Stimulated activated CD4-positive, alpha-beta T cell treated with anti-CD3 and anti-CD28 coated beads, TNF-alpha, amount 100 ng/mL, for 4 hours (primary cell): ENCODE measurements at places on chromosomes 16 and 17.

- DNase-seq = no peak
These were observed 215.5 kb upstream of the RPL38 start for GRCh38 chr17:73987845-73988509.

DNA sequence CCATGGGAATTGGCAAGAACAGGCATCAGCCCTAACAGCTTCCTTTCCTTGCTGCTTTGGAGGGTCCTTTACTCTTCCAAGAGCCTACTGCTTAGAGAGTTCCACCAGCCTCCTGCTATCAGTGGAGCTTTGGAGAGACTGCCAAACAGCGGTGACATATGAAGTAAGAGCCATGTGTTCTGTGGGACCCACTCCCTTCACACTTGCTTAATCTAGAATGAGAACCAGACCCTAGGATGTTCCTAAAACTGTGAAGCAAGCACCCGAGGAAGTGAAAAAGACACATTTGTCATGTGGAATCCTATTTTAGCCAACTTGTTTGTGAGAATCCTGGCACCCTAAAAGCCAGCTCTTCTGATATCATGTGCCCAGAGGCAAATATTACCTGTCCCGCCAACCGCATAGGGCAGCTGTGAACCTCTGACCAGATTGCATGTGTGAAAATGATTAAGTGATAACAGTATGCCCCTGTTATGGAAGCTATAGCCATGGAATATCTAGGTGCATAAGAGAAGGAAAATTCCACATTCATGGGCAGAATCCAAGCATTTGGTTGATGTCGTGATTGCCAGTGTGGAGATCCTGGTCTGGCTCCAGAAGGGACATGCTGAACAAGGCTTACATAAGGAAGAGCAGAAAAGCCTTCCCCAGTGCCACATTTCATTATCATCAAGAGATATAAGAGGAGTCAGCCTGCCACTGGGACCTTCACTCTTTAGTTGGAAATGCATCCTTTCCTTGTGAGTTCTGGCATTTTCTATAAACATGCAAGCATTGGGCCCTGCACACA, 18.7 kb downstream of the RCVRN start:
- DNase-seq = no peak

DNA sequence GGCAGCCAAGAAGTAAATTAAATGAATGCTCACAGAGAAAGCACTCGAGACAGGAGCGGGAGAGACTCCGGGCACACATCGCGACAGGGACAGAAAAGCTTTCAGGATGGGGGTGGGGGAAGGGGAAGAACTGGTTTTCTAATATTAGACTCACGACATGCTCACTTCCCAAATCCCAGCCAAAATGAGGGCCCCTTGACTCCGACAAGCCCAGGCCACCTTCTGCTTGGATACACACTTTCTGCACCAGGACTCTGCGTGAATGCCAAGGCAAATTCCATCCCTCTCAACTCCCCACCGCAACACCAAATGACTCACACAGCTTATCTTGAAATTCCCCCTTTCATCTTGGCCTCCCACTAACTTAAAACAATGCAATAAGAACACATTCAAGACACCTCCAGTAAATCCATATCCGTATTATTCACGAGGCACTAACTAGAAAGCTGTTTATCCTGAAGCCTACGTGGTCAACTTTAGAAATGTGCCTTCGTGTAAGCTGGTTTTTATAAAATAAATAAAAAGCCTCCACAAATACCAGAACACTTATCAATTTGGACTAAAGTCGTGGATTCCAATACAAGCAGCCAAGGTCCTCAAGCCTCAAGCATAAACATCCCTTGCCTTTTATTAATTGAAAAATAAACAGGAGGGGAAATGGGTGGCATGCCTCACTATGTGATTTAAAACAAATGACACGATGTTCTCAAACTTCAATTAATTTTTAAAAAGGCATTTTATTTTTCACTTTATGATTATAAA, 46.1 kb downstream of the NXN start:
- DNase-seq = no peak

GRCh38 chr17:2946144-2946543, 117.3 kb downstream of the OR1D5 start:
- DNase-seq = no peak

- DNase-seq = peak; percentile 35
These were observed 621 bp upstream of the CSHL1 start for GRCh38 chr17:63911657-63912100.

GRCh38 chr17:44307387-44308186, 814 bp upstream of the RUNDC3A start:
- no peak for DNase-seq

- DNase-seq = no peak
These were observed 12.1 kb downstream of the RFWD3 start for GRCh38 chr16:74654536-74655050.

- DNase-seq = no peak
These were observed 23.8 kb upstream of the DOC2B start for GRCh38 chr17:205148-205669.

DNA sequence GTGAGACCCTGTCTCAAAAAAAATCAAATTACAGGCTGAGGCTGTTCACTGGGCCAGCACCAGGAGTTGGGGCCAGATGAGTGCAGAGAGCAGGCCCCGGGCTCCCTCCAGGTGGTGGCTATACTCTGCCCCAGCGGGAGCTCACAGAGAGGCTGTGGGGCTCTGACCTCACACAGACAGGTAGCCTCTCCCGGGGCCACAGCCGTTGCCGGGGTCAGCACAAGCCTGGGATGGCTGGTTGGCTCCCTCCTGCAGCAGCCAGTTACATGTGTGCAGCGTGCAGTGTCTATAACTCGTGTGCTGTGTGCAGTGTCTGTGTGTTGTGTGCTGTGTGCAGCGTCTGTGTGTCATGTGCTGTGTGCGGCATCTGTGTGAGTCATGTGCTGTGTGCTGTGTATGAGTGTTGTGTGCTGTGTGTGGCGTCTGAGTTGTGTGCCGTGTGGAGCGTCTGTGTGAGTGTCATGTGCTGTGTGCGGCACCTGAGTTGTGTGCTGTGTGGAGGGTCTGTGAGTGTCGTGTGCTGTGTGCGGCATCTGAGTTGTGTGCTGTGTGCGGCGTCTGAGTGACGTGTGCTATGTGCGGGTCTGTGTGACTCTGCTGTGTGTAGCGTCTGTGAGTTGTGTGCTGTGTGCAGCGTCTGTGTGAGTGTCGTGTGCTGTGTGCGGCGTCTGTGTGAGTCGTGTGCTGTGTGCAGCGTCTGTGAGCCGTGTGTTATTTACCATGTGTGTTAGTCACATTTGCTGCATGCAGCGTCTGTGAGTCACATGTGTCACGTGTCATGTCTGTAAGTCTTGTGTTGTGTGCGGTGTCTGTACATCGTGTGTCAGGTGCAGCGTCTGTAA, 20.9 kb downstream of the MAPK8IP3 start:
- DNase-seq = no peak

- DNase-seq = no peak
These were observed 349.2 kb upstream of the HSBP1 start for GRCh38 chr16:83458612-83459011.

DNA sequence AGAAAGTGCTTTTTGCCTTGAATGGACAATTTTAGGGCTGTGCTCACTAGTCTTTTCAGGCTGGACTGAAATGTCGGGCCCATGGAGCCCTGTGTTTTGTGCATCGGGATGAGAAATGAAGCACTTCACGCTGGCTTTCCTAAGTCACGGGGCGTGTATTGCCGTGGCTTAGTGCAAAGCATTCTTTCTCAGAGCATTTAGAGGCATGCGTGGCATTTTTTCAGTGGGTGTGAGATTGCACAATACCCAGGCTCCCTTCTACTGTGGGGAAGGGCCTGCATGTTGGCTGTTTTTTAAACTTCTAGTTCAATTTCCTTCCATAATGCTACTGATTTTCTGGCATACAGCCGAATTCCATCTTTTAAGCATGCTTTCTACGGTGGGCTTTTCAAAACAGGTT, 12.6 kb upstream of the POLR3E start:
- no peak for DNase-seq

- DNase-seq = no peak
These were observed 12.4 kb downstream of the IRF8 start for GRCh38 chr16:85911251-85911930.

DNA sequence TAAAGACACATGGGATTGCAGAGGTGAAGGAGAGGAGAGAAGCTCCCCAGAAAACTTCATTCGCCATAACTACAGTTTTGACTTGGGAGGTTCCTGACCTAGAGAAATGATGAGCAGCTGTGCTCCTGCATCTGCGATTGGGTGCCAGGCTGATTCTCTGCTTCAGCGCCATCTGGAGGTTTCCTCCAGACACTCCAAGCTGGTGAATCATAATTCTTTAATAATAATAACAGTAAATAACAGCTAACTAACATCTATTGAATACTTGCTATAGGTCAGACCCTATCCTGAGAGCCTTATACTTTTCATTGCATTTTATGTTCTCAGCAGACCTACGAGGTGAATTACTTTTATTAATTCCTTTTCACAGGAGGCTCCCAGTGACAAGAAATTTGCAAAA, 575.8 kb downstream of the TOX3 start:
- DNase-seq = no peak

GRCh38 chr16:28478506-28479180, 6.5 kb upstream of the NPIPB7 start:
- no peak for DNase-seq

DNA sequence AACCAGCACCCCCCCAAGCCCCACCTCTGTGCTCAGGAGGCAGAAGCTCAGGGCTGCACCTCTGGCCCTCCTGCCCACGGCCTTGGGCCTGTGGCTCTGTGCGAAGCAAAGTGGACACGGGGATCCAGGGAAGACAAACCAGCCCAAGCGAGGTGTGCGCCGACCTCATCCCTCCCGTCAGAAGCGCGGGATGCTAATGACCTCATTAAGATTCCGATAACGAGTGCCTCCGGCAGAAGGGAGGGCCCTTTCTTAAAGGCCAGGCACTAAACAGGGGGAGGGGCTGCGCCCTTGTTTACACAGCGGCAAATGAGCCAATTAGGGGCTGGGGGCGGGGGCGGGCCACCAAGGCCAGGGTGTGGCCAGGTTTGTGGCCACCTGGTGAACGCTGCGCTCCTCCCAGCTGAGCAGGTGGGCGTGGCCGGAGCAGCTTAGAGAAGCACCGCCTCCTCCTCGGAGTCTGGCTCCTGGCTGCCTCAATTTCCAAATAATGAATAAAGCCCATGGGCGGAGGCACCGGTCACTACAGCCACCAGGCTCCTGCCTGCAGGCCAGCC, 3.2 kb downstream of the CBX4 start:
- DNase-seq = no peak

- DNase-seq = no peak
These were observed 23.7 kb upstream of the HLF start for GRCh38 chr17:55241097-55241496.

DNA sequence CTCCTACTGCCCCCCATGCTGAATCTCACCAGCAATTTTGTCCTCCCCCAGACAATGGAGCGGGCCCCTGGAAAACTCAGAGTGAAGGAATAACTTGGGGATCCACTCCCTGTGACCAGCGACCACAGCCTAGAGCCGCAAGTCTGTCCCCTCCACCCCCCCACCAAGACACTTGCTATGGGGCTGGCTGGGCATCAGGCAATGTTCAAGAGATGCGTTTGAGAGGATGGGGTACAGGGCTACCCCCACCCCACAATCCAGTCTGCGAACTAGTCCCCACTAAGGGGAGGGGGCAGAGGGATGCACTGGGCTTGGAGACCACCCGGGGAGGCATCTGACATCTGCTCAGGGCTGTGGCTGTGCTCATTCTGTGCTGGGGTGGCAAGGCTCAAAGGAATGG, 2.4 kb downstream of the PPL start:
- DNase-seq = no peak

DNA sequence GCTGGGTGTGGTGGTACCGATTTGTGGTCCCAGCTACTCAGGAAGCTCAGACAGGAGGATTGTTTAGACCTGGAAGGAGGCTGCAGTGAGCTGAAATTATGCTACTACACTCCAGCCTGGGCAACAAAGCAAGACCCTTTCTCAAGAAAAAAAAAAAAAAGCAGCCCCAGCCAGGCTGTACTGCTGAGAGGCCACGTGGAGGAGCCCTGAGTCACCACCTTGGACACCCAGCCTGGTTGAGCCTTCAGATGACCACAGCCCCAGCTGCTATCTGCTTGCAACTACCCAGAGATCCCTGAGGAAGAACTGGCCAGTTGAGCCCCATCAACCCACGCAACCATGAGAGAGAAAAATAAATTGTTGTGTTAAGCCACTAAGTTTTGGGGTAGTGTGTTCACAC, 23.6 kb upstream of the GPRC5C start:
- DNase-seq = no peak

DNA sequence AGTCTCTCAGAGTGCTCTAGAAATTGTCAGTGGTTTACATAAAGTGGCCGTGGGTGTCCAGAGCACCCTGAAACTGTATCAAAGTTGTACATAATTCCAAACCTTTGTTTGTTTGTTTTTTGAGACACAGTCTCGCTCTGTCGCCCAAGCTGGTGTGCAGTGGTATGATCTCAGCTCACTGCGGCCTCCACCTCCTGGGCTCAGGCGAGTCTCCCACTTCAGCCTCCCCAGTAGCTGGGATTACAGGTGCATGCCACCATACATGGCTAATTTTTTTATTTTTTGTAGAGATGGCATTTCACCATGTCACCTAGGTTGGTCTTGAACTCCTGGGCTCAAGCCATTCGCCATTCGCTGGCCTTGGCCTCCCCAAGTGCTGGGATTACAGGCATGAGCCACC, 24.3 kb upstream of the ADGRG1 start:
- no peak for DNase-seq

DNA sequence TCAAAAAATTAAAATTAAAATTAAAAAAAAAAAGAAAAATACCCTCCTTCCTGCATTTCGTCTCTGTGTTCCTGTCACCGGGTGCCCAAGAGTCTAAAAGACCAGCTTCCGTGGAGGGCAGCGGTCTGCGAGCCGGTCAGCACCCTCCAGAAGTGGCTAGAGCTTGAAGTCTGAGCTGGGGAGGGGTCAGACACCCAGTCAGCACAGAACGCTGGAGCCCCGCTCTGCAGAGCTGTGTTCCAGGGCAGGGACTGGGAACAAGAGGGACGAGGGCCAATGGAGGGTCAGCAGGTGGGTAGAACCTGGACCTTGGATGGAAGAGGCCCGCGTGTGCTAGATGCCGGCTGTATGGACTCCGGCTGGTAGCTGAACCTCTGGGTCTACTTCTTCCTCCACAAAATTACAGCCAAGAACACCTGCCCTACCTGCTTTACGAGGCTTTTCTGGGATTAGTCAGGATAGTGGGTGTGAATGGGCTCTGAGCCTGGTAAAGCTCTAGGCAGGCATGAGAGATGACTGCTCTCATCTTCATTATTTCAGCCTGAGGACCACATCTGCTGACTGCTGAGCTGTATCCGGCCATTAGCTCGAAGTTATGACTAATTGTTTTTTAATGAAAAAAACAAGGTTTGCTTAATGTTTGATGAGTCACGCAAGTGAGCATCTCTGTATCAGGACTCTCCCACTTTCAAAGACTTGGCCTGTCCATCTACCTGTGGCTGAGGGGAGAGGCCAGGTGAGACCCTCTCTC, 5.9 kb downstream of the TRPV1 start:
- no peak for DNase-seq

- DNase-seq = no peak
These were observed 114.9 kb upstream of the TBX2 start for GRCh38 chr17:61284746-61285145.

GRCh38 chr16:89023621-89024511, 46.9 kb upstream of the CBFA2T3 start:
- DNase-seq = no peak

GRCh38 chr16:81838794-81839193, 59.7 kb downstream of the PLCG2 start:
- DNase-seq = no peak
